GM23338 (cell line): ENCODE measurements at places on chromosomes 7 and 10. TPM values are rescaled to one million over a fixed set of nuclear protein-coding genes. Genes with fewer than 3 reads are reported as not detected.

Gene CLRN3
- total RNA-seq, result not detected in 2 replicates

Gene MKRN1
- 86.8 and 102 TPM in 2 replicates for total RNA-seq

DNA sequence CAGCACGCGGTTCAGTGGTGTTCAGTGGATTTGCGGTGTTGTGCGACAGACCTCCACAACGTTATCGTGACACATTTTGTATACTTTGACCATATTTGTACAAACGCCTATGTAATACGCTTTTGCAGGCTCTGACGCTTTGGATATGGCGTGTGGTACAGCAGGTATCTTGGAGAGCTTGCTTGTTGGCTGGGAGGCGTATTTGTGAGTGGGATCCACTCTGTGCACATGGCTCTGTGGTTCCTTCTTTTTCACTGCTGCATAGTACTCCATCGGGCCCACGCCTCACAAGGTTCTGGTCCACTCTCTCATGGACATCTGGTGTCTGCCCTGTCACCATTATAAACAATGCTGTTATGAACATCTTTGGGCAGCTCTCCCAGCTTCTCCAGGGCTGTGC, 53.2 kb downstream of the ELFN1 start:
- no peak for DNase-seq

Gene MEIG1
- total RNA-seq, result 1.2 TPM in 1 of 2 replicates, not detected in the other

Gene GPR85
- total RNA-seq, result 0.35 and 0.47 TPM in 2 replicates

Gene NPC1L1
- not detected in 2 replicates for total RNA-seq

DNA sequence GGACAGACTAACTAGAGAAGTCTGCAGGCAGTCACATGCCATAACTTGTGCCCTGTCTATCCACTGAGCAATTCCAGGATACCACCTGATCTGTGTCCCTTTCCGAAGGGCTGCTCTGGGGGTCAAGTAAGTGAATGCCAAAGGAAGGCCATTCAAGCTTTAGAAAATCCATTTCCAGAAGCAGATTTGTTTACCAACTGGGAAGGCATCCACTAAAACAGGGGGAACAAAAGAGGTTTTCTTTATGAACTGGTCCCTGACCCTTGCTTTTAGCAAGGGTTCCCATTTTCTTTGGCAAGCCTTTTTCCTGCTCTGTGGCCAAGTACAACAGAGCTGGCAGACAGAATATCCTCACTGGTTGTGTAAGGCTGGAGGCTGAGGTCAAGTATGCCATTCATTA, 36.5 kb downstream of the ITPRID1 start:
- no peak for DNase-seq

Gene CAMK1D
- 3.3 and 7.2 TPM in 2 replicates for total RNA-seq

Gene RAB19
- total RNA-seq, result 5.2 and 15.0 TPM in 2 replicates
